ENCODE measurements at places on chromosomes 2 and 18.

GRCh38 chr2:41779888-41780287 is 267.9 kb upstream of the PKDCC start:
- no peak for DNase-seq

GRCh38 chr18:55534547-55534946 is 53.4 kb downstream of the TCF4 start:
- no peak for DNase-seq

DNA sequence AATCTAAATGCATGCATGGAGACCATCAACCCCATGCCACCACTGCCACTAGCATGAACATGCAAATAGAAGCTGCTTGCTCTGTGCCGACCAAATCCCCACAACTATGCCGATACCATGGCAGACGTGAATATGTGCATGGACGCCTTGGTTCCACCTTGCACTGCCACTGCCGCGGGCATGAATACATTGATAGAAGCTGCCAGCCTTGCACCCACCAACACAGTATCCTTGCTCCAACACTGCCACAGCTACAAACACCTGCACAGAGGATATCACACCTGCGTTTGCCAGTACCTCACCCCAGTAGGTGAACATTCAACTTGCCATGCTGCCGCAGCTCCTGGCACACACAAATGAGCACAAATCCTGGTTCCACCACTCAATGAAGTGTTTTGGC is 527.4 kb upstream of the REG3G start:
- DNase-seq: no peak

- DNase-seq: no peak
Observed at GRCh38 chr18:4101009-4101408, 354.1 kb downstream of the DLGAP1 start.

- no peak for DNase-seq
Observed at GRCh38 chr2:217933617-217933993, 69.2 kb downstream of the TNS1 start.

- no peak for DNase-seq
Observed at GRCh38 chr2:3604991-3605961, 10.4 kb downstream of the COLEC11 start.

GRCh38 chr2:138771534-138771933 is 8.7 kb downstream of the NXPH2 start:
- no peak for DNase-seq

GRCh38 chr18:54260396-54261072 is 8.8 kb upstream of the POLI start:
- no peak for DNase-seq

DNA sequence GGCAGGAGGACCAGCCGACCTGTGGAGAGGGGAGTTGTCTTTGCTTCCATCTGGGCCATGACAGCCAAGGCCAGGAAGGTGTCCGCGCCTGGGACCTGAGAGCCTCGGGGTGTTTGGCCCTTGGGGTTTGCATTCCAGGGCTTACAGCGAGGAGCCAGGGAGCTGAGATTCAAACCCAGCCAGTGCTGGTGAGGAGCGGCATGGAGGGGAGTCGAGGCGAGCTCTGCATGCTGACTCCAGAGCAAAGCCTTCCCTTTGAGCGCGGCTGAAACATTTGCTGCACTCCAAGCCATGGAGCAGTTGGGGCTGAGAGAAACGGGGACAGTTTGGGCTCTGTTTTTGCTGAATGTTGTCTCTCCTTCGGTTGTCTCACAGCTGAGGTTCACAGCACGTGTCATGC is 77.4 kb downstream of the TWIST2 start:
- DNase-seq: no peak

- DNase-seq: no peak
Observed at GRCh38 chr18:46167971-46168370, 63.8 kb downstream of the HAUS1 start.

- DNase-seq: no peak
Observed at GRCh38 chr18:50871846-50872245, 7.1 kb upstream of the ME2 start.

- no peak for DNase-seq
Observed at GRCh38 chr18:47490882-47491281, 239.4 kb upstream of the SKOR2 start.

DNA sequence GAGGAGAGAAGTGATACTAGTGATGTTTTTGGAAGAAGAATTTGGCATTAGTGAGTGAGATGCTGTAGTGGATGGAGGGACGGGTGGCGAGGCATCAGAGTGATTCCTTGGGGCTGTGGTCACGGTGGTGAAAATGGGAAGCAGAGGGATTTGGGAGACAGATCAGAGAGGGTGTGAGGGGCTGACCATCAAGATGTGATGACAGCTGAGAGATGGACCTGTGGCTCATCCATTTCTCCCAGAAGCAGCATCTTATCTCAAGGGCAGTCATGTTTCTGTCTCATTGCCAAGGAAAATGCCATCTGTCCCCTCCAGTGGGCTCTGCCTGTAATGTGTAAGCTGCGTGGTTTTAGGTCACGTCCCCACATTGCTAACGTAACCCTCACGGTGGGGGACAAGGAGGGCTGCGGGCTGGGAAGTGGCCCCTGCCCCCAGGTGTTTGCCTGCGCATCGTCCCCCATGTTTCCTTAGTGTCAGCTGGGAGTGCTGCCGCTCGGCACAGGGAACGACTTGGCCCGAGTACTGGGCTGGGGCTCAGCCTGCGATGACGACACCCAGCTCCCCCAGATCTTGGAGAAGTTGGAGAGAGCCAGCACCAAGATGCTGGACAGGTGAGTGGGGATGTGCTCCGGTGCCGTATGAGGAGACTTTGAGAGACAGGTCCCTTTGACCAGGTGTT is 91.0 kb downstream of the DGKD start:
- no peak for DNase-seq

- DNase-seq: no peak
Observed at GRCh38 chr18:72283148-72283925, 260.8 kb downstream of the CBLN2 start.

GRCh38 chr2:148455791-148456190 is 188.8 kb upstream of the EPC2 start:
- no peak for DNase-seq

GRCh38 chr2:27724905-27725701 is 46.4 kb upstream of the MRPL33 start:
- DNase-seq: no peak

DNA sequence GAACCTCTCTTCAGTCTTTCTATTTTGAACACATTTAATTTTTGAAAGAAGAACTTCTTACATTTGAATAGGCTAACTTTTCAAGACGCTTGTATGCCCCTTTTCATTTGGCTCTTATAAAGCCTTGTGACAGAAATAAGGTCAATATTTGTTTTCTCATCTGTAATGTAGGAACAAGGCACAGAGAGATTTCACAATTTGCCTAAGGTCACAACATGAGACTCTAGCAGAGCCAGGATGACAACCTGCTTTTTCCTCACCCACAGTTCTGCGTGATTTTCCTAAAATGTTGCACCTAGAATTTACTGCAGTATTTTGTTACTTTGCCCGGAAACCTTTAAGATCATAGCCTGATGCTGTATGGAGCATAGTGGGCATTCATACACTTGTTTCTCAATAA is 67.4 kb downstream of the TXNL1 start:
- no peak for DNase-seq

DNA sequence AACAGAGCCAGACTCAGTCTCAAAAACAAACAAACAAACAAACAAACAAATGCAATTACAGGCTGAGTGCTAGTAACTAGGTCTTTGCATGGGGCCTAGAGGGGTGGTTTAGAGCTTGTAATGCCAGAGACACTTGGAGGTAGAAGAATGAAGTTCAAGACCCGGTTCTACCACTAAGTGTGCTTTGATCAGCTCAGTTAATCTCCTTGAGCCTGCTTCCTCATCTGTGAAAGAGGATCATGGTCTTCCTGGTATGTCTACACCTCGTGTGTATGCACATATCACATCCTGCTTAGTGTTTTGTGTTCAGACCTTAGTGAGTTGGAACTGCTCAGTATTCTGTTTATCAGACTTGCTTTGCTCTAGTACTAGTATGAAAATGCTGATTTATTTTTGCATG is 4.8 kb upstream of the ATP6V1C2 start:
- DNase-seq: no peak

- no peak for DNase-seq
Observed at GRCh38 chr2:218993345-218994315, at the start of gene CRYBA2. CRYBA2 (minus strand) TSS chr2:218993422; CDS start chr2:218993176, 246 bp downstream.

DNA sequence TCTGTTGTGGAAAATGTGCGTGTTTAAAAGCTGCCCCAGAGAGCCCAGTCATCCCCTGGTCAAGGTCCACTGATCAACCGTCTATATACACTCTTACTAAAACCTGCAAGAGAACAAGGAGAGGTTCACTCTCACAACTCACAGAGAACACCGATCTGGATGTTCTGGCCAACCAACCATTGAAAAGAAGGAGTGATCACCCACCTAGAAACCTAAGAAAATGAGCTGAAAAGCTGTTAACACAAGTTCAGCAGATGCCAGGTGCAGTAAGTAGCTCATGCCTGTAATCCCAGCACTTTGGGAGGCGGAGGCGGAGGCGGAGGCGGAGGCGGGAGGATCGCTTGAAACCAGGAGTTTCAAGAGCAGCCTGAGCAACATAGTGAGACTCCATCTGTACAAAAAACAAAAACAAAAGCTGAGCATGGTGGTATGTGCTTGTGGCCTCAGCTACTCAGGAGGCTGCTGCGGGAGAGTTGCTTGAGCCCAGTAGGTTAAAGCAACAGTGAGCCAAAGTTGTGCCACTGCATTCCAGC is 14.5 kb downstream of the ATG16L1 start:
- DNase-seq: no peak

DNA sequence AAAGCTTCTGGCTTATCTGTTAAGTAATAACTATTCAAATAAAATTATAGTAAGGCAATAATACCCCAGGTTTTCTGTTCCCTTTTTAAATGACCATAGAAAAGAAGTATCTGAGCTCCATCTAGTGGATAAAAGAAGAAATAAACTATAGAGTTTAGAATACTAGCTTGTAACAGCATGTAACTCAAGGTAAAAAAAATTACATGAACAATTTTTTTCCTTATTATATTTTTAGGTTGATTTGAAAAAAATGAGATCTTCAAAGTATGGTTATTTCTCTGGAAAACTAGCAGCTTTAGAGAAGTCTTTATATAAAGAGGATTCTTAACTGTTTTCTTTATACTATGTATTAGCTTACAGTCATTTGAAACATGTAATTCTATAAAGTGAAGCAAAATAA is 58.1 kb downstream of the NCKAP1 start:
- no peak for DNase-seq

DNA sequence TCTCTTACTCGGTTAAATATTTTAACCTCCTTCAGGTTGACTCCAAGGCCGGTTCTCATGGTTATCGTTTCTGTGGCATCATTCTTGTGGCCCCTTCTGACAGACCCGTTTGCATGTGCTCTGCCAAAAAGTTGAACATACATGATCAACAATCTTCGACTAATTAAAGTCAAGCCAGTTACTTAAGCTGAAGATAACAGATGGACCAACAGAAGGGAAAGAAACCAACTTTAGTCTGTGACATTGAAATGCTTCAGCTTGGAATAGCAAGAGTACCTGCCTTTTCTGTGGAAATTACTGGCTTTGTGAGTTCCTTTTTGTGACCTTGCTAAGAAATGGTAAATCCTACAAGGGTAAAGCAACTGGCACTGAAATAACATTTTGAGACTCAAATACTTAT is 1429.1 kb downstream of the LRP1B start:
- no peak for DNase-seq

- no peak for DNase-seq
Observed at GRCh38 chr2:85445316-85446295, 27.1 kb downstream of the SH2D6 start.

- no peak for DNase-seq
Observed at GRCh38 chr18:498931-499775, 1.3 kb downstream of the COLEC12 start.

DNA sequence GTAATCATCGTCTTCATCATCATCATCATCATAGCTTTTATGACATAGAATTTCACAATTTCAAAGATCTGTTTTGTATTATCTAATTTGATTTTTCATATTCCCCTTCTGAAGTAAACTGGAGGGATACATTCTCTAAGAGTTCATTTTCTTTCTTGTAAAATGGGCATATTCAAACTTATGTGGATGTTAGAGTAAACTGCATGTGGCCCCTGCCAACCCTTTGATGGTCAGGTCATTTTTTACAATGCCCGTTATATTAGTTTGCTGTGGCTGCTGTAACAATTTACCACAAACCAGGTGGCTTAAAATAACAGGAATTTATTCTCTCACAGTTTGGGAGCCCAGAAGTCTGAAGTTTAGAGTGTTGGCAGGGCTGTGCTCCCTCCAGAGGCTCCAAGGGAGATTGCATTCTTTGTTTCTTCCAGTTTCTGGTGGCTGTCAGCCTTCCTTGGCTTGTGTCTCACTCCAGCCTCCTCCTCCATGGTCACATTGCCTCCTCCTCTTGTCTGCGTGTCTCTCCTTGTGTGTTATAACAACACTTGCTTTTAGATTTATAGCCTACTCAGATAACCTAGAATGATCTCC is 127.5 kb upstream of the MMADHC start:
- DNase-seq: no peak
